ENCODE measurements at places on chromosomes 11 and 22. TPM values are rescaled to one million over a fixed set of nuclear protein-coding genes. Genes with fewer than 3 reads are reported as not detected.
A peak's percentile ranks its signal among the peaks of the same experiment; 100 is the strongest.

- no peak for DNase-seq
These were observed 233.0 kb upstream of the POU2AF2 start for GRCh38 chr11:111012491-111012890.

DNA sequence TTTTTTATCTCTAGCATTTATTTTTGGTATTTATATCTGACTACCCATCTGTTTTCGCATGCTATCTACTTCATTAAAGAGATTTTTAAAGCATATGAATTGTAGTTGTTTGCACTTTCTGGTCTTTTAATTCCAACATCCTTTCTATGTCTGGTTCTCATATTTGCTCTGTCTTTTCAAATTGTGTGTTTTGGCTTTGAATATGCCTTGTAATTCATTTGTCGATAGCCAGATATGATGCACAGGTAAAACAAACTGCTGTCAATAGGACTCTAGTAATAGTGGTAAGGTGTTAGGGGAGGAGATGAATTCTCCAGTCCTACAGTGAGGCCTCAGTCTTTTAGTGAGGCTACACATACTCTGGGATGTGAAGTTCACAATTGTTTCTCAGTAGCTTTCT, 530.8 kb upstream of the CCDC179 start:
- no peak for DNase-seq

GRCh38 chr11:35334385-35335090, 84.8 kb downstream of the SLC1A2 start:
- no peak for DNase-seq

The RFPL3 gene
- polyA plus RNA-seq: 0.15 TPM

GRCh38 chr11:116403794-116404461, 368.9 kb downstream of the BUD13 start:
- no peak for DNase-seq

The IL17RA gene
- polyA plus RNA-seq: 7.5 TPM

- DNase-seq: no peak
These were observed 10.0 kb downstream of the TPCN2 start for GRCh38 chr11:69058511-69059270.

The GGTLC2 gene
- 0.42 TPM for polyA plus RNA-seq

- no peak for DNase-seq
These were observed 27.4 kb downstream of the PHF21B start for GRCh38 chr22:44982445-44982844.

The OR52I1 gene
- 0.04 TPM for polyA plus RNA-seq

GRCh38 chr11:13105237-13105844, 96.2 kb downstream of the RASSF10 start:
- DNase-seq: no peak

DNA sequence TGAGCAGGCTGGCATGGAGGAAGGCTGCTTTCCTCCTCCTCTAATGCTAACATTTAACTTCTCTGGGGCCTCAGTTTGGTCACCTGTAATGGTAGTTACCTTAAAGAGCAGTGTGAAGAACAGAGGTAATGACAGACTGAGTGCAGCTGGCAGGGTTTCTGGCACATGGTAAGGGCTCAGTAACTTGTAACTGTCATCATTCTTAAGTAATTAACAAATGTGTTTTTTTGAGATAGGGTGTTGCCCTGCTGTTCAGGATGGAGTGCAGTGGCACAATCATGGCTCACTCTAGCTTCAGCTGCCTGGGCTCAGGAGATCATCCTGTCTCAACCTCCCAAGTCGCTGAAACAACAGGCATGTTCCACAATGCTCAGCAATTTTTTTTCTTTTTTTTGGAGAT, 242.0 kb upstream of the SYN3 start:
- no peak for DNase-seq

- no peak for DNase-seq
These were observed 17.7 kb upstream of the TALDO1 start for GRCh38 chr11:729492-730074.

The OR5A2 gene
- polyA plus RNA-seq: not detected

DNA sequence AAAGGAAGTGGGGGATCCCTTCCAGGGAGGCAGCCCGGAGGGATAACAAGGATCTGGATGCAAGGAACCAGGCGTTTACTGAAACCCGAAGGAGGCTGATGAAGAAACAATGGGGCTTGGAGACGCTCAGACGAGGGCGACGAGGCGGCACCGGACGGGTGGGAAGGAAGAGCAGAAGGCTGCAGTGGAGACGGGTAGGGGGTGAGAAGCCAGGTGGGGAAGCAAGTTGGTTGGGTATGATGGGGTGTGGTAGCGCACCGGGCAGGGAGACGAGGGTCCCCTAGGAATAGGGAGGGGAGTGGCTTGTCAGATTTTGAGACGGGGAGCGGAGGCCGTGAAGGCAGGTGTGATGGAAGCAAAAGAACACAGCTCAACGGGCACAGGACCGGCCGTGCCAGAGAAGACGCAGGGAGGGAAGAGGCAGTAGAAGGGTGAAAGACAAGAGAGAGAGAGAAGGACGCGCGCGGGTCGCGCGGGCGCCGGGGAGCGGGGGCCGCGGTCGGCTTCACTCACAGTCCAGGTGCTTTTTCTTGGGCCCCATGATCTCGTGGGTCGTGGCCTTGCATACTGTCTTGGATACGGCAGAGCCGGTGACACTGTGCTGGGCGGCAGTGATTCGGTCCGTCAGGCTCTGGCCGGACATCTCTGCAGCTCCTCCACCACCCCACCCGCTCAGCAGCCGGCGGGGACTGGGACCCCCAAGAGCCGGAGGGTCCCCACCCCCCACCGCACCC, 579 bp downstream of the PICALM start:
- peak; percentile 46 for DNase-seq

DNA sequence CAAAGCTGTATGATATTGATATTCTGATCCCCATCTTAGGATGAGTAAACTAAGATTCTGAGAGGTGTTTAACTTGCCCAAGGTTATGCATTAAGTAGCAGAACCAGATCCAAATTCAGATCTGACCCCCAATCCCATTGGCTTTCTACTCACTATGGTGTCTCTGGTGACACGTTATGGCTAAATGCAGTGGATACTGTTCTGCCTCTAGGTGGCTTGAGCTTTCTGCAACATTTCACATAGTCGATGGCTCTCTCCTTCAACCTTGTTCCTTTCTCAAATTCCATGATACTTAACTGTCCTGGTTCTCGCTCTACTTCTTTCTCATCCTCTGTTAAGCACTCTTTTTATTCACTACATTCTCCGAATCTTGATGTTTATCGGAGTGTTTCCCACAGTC, 9.4 kb downstream of the C11orf97 start:
- no peak for DNase-seq

DNA sequence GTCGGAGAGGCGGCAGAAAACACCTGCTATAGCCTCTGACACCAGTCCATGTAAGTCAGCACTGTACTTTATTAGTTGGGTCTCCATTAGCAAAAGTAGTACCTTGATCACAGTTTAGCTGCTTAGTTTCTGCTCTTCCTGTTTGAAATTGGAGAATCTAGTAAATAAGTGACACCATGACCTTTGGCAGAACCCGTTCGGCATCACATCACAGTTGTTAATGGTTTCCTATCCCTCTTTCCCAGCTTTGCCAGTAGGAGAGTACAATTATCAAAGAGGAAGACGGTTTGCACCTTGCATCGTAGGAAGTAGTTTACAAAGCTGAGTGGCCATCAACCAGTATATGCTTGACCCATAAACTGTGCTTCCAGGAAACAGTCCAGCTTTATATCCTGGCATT, 101.8 kb downstream of the TRIM44 start:
- no peak for DNase-seq

- DNase-seq: peak; percentile 8
These were observed 100.2 kb upstream of the GAL start for GRCh38 chr11:68584097-68584496.

GRCh38 chr11:1827095-1827813, 7.5 kb upstream of the SYT8 start:
- peak; percentile 72 for DNase-seq

- DNase-seq: no peak
These were observed 426.0 kb downstream of the TBC1D22A start for GRCh38 chr22:47188261-47189055.

GRCh38 chr22:44100411-44100810, 76.3 kb downstream of the PARVB start:
- DNase-seq: no peak

DNA sequence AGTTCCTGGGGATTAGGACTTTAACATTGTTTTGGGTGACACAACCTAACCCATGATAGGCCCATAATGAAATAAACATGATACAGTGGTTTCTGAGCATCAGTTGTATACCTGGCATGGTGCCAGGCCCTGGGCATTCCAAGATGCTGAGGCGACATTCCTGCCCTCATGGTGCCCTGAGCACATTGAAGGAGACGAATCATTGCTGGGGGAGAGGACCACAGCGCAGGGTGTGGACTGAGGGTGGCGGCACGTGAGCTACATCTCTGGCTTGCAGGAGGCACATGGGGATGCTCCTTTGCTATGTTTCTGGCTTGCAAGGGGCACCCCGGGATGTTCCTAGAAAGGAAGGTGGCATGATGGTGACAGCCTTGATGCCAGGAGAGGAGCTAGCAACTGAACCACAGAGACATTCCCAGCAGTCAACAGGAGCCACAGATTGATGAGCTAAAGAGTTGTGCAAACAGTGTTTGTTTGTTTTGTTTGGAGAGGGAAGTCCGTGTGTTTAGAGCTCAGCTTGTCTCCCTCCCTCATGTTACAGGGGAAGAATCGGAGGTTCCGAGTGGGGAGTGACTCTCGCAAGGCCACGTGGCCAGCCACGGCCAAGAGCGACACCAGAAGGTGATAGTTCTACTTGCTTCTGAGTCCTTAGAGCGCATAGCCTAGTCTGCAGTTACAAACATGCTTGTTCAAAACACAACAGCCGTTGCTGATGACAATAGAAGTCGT, 106.4 kb downstream of the MIAT start:
- no peak for DNase-seq

DNA sequence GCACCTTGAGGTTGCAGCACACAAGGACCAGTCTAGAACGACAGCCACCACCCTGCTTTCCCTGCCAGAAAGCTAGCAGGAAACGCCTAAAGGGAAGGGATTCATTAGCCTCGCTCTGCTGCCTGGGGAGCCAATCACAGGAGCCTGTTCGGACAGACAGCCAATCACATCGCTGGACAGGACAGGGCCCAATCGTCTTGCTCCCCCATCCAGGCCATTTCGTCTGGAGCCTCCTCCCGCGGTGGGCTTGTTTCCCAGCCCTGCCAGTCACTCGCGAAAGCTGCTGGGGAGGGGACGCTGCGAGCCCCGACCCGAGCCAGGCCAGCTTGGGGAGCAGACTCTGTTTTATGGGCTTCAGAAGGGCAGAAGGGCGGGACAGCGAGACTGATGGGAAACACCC, 79.8 kb upstream of the NCAM1 start:
- DNase-seq: peak; percentile 65

GRCh38 chr22:46737105-46737975, 712 bp downstream of the CERK start:
- DNase-seq: no peak

The LINC01488 gene
- polyA plus RNA-seq: 0.14 TPM

DNA sequence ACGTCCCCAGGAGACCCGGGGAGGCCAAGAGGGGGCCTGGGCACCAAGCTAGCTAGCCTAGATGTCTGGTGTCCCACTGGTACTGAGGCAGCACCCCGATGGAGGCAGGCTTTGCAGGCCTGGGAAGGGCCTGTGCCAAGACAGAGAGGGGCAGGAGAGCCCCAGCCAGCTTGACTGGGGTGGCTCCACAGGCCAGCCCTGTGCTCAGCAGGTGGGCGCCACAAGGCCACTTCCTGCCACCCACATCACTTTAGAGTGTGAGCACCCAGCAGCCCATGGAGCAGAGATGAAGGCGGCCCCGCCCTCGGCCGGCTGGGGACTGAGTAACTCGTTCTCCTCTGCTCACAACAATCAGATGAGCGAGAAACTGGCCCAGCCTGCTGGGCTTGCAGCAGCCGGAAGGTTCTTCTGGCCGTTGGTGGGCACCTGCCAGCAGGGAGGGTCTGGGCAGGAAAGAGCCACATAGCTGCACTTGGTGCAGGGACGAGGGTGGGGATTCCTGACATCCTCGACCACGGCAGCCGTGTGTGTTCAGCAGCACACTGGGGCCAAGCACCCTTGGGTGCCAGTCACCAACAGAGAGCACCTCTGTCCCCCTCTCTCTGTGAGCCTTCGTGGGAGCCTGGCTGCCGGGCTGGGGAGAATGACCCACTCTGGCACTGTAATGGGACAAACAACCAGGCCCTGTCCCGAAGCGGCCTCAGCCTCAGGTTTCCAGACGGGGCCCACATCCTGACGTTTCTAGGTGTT, 7.6 kb downstream of the OSBPL5 start:
- DNase-seq: no peak

Measured in right lung (tissue), 10 donors.